Stimulated activated CD4-positive, alpha-beta T cell treated with anti-CD3 and anti-CD28 coated beads, TNF-alpha, amount 100 ng/mL, for 48 hours (primary cell): ENCODE measurements at places on chromosomes 16 and 17.
A peak's percentile ranks its signal among the peaks of the same experiment; 100 is the strongest.

- DNase-seq = no peak
Observed at GRCh38 chr16:5865236-5865635, 767.6 kb upstream of the EEF2KMT start.

DNA sequence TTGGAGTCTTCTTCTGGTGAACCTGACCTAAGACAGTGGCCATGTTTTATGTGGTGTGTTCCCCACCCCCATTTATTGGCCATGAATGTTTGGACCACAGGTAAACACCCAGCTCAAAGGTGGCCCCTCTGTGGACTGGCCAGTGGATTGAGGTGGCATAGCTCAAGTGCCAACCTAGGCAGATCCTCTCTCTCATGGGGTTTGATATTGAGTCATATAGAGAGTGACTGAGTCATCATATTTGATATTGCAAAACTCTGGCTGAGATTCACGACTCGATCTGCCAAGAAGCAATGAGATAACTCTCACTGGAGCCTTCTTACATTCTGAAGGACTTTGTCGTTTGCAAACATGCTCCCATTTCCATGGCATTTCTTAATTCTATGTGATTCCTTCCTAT is 10.5 kb upstream of the TEKT3 start:
- DNase-seq = no peak

GRCh38 chr17:74243013-74243755 is 29.8 kb downstream of the TTYH2 start:
- DNase-seq = no peak

GRCh38 chr17:50363217-50364060 is 9.5 kb downstream of the MRPL27 start:
- no peak for DNase-seq

DNA sequence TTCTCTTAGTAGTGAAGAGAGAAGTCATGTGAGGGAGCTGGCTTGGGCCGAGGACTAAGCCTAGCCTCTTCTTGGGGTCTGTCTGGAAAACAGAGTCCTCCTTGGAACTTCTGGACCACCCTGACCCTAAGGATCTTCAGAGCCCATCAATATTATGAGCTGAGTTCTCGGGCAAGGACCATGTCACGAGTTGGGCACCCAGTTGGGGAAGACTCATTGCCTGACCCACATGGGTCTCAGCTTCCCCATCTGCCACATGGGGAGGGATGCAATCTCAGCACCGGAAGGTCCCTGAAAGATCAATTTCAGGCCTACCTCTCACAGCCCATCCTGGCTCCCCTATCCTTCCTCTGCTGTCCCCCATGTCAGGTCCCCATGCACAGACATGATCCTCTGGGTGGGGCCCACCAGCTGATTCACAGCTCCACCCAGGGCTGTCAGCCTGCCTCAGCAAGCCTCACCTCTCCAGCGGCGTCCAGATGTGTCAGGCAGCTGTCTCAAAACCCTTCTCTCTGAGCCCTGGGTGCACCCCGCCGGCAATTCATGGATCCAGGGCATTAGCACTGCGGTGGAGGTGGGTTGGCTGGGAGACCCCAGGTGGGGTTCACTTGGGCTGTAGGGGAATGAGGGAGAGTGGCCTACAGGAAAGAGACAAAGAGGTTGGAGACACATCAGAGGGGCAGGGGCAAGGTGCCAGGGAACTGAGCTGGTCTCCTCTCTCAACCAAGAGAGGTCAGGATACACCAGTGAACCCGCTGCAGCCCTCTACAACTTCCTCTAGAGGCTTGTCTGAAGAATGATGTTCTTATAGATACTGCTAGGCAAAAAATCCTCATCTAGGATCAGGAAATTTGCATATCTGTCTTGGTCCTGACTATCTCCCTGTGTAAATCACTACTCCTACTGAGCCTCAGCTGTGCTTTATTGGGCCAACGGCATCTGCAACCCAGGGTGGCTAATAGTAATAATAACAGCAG is 1.8 kb downstream of the NLRP1 start:
- DNase-seq = no peak

DNA sequence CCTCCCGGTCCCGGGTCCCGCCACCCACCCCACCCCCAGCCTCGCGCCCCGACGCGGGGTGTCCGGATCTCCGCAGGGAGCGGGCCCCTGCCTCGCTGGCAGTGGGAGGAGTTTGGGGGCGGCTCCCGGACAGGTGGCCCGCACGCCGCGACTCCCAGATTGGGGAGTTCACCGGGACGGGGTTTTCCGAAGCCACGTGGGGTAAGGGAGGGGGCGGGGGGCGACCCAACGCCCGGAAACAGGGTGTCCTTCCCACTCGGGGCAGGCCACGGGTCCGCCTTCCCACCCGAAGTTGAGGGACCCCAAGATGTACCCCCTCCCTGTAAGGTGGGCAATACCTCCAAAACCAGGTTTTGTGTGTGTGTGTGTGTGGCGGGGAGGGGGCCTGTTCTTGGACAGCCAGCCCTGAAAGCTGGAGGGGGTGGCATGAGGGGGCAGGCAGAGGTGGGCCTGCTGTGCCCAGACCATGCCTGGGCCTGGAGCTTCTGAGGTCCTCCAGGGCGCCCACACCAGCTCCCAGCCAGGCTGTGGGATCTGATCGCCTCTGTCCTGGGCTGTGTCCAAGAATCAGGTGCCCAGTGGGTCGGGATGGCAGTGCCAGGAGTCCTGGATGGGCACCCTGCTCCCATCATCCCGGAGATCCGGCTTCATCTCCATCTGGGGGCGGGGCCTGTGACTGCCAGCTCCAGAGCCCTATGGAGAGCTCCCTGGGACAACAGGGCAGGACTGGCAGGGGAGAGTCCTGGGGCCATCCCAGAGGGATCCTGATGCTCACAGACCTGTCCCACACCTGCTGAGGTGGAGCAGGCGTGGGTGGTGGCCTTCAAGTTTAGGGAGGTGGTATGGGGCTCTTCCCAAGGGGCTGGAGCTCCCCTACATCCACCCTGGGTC is 767 bp downstream of the SYNGR2 start:
- DNase-seq = peak; percentile 39

GRCh38 chr17:81578561-81579225 is 26.5 kb upstream of the FAAP100 start:
- peak; percentile 14 for DNase-seq

GRCh38 chr17:58079300-58080033 is 3.8 kb upstream of the DYNLL2 start:
- DNase-seq = no peak

DNA sequence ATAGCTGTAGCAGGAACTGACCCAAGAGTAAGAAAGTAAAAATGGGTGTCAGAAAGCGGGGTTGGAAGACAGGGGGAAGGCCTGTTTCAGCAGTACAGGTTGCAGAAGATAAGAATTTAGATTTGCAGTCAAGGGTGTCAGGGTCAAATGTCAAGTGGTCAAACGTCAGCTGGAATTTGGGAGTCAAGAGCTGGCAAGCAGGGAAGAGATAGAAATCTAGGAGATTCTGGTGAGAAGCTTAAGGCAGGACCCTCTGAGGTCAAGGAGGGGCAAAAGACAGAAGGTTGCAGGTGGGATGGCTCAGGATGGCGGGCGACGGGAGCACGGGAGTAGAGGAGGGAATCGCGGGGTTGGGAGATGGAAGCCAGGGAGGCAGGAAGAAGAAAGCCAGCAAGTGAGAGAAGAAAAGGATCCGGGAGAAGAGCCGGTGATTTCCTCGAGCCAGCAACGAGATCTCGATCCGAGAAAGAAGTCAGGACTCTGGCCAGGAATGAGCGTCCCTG is 335 bp downstream of the SLC25A35 start:
- DNase-seq = no peak

- DNase-seq = no peak
Observed at GRCh38 chr17:65772989-65773388, 211.5 kb upstream of the AXIN2 start.

GRCh38 chr17:10337976-10338375 is 34.8 kb downstream of the MYH13 start:
- DNase-seq = no peak

GRCh38 chr16:58411736-58412614 is 19.7 kb downstream of the GINS3 start:
- no peak for DNase-seq

- no peak for DNase-seq
Observed at GRCh38 chr17:51029142-51029541, 91.5 kb downstream of the SPAG9 start.

GRCh38 chr16:85234310-85235204 is 122.3 kb upstream of the CIBAR2 start:
- DNase-seq = no peak

DNA sequence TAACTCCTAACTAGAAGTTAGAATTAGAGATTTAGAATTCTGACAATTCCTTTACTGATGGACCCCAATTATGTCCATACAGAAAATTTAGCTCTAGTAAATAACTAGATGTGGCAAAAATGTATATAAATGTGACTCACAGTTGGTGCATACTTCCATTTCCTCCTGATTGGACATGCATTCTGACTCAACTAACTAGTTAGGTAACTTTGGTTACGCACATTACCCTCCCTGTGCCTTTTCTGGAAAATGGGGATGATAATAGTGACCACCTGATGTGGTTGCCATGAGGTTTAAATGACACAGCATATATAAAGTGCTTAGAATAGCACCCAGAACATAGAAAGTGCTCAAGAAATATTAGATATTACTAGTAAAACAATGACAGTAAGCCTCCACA is 550.0 kb upstream of the SALL1 start:
- DNase-seq = no peak

GRCh38 chr17:10183931-10184930 is 14.2 kb downstream of the GAS7 start:
- no peak for DNase-seq

DNA sequence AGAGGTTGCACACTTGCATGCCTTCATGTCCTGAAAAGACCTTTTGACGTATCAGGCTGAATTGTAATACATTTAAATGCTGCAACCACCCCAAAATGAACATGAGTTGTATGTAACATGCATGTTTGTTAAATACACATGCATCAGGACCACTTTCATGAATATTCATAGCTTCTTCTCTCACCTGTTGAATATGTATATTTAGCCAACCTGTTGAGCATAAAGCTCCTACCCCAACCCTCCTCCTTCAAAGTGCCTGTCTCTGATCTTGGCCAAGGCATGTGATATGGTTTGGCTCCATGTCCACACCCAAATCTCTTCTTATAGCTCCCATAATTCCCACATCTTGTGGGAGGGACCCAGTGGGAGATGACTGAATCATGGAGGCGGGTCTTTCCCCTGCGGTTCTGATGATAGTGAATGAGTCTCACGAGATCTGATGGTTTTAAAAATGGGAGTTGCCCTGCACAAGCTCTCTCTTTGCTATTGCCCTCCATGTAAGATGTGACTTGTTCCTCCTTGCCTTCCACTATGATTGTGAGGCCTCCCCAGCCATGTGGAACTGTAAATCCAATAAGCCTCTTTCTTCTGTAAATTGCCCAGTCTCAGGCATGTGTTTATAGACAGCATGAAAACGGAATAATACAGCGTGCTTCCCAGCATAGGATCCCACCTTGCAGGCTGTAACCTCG is 3.8 kb upstream of the CRYM start:
- no peak for DNase-seq

DNA sequence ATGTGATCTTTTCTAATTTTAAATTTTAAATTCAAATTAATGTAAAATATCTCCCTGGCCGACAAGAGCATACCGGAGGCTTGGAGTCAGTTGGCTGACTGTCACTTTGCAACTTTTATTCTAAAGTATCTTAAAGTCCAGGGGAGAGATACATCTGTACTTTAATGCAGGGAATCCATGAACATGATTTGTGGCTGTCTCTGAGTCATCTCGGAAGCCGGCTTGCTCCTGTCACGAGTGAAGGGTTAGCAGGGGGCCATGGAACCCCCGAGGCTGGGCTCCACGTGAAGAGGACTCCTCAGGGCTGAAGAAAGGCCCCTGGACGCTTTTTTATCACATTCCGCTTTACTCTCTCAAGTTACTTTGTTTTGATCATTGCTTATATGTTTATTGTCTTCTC is 13.3 kb downstream of the TVP23A start:
- no peak for DNase-seq

DNA sequence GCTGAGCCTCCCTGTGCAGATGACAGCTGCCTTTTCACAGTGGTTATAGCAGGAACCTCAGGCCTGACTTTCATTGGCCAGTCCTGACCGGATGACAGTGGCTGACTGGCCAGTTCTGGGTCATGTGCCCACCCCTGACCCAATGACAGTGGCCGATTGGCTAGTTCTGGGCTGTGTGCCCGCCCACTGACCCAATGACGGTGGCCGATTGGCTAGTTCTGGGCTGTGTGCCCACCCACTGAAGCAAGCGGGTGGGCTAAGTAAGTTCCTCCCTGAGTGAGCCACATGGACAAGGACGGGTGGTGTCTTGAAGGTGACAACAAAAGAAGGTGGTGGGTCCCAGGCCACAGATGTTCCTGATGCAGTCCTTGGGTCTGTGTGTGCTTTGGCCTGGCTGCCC is 9.5 kb downstream of the DEF8 start:
- no peak for DNase-seq

GRCh38 chr17:55576996-55577586 is 65.8 kb upstream of the SMIM36 start:
- peak; percentile 48 for DNase-seq

- no peak for DNase-seq
Observed at GRCh38 chr16:5875416-5875815, 777.8 kb upstream of the EEF2KMT start.

DNA sequence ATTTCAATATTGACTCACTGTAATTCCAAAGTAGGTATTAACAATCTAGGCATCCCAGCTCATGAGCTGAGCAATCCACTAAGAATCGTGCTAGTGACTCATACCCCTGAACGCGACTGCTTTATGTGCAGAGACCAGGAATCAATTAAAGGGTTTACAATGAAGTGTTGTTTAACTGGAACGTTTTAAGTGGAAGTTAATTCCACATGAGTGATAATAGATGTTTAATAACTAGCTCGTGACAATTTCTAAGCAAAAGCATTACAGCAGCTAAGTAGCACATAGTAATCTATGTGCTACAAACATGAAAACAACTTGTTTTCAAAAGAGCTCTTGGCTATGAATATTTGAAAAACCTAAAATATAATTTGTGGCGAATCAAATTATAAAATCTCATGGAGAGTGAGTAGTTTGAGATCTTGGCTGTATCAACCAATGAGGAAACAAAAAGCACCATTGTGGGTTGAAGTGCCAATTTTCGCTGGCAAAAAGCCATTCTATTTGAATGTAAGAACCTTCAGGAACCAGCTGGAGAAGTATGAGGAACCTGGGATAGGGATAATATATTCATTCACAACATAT is 9.4 kb downstream of the GJC1 start:
- DNase-seq = no peak
